Stimulated activated memory B cell treated with anti-CD40 and anti-IgM and Interleukin-4, amounts not matched to agents 10 μg/mL and 1 μg/mL and 100 μg/mL, for 72 hours (primary cell): ENCODE measurements at places on chromosomes 7 and 10.

- no peak for ATAC-seq
Measured at GRCh38 chr10:99292159-99292558, 37.0 kb upstream of the CNNM1 start.

- ATAC-seq, result no peak
Measured at GRCh38 chr10:116001262-116001857, 271.6 kb downstream of the GFRA1 start.

DNA sequence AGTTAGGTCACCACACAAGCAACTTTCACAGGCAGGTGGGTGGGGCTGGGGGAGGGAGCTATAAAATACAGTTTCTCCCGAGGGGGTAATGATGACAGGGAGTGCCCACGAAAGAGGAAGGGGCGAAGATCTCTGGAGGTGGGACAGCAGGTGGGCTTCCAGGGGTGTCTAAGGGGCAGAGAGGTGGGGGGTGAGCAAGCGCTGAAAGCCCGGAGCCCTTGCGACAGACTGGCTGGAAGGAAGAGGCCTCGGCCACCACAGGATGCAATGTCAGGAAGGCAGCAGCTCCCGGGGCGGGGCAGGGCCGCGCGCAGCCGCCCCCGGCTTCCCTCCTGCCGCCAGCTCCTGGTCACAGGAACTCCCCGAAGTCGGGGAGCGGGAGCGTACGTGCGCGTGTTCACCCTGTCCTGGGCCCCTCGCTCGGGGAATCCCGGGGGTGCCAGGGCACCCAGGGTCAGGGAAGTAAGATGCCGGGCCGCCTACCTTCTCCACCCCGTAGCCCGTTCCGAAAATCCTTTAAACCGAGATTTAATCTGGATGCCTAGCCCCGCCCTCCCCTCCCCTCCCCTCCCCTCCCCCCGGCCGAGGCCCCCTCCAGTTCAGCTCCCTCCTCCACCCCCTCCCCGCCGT lies 105.2 kb upstream of the PPIF start:
- ATAC-seq, result peak; percentile 42

GRCh38 chr7:129227646-129228578 lies 3.1 kb downstream of the AHCYL2 start:
- ATAC-seq, result no peak

DNA sequence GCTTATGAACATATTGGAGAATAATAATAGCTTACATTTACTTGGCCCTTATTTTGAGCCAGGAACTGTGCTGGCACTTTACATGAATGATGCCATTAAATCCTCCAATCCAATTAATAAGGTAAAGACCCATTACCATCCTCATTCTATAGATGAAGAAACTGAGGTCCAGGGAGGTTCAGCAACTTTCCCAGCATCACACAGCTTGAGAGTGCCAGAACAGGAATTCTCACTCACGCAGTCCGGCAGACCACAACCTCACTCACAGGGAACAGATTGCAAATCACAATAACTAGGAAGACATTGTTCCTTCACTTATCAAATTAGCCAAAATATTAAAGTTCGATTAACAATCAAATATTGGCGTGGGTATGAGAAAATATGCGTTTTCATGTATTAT lies 18.3 kb downstream of the GPRIN2 start:
- no peak for ATAC-seq

- no peak for ATAC-seq
Measured at GRCh38 chr7:10703981-10704380, 269.7 kb upstream of the PHF14 start.

- no peak for ATAC-seq
Measured at GRCh38 chr7:81499262-81500116, 270.4 kb downstream of the HGF start.

- ATAC-seq, result no peak
Measured at GRCh38 chr10:62723375-62723774, 81.1 kb upstream of the ADO start.

- no peak for ATAC-seq
Measured at GRCh38 chr7:1463676-1464223, 4.5 kb upstream of the MICALL2 start.

DNA sequence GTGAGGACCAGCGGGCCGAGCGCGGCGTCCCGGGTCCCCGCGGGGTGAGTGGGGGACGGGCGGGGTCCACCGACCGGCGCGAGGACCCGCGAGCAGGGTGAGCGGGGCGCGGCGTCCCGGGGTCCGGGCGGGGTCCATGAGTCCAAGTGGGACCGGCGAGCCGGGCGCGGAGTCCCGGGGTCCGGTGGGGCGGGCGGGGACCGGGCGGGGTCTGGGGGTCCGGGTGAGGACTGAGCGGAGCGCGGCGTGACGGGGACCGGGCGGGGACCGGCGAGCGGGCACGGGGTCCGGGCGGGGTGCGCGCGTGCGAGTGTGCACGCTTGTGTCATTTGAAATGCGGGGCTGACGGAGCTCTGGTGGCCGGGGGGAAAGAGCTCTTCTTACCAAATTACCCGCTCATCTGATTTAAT lies 765 bp downstream of the CELF2 start:
- peak; percentile 63 for ATAC-seq

- peak; percentile 53 for ATAC-seq
Measured at GRCh38 chr10:110919971-110920881, 822 bp downstream of the SHOC2 start.

DNA sequence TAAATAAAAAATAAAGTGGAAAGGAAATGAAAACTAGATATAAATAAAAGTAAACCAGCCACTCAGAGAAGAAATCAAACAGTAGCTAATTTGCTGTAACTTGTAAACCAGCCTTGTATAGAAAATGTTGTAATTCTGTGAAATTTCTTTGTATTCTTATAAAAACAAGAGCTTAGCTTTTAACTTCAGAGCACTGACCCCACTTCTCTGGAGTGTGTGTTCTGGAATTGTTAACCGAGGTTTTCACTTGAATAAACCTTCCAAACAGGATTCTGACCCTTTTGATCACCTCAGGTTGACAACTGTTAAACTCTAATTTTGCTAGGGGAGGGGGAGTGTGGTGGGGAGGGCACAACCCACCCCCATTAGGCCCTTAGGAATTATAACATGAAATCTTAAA lies 151.9 kb upstream of the TRIM24 start:
- no peak for ATAC-seq

- ATAC-seq, result no peak
Measured at GRCh38 chr7:90828601-90829000, 232.5 kb downstream of the CDK14 start.

DNA sequence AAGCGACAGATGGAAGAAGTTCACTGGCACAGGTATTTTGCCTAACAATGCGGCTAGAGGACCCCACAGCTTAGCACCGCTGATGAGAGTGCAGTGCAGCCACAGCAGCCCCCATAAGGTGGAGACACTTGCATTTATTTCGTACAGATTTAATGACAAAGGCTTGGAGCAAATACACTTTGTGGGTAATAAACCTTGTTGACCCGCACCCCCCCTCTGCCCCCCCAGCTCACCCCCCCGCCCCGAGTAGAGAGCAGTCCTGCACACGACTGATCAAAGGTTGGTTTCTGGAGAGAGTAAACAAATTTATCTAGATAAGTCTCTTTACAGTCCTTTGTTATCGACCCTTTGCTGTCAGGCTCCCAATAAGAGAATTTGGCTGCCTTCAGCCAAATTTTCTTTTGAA lies 96.7 kb upstream of the LRGUK start:
- ATAC-seq, result no peak

DNA sequence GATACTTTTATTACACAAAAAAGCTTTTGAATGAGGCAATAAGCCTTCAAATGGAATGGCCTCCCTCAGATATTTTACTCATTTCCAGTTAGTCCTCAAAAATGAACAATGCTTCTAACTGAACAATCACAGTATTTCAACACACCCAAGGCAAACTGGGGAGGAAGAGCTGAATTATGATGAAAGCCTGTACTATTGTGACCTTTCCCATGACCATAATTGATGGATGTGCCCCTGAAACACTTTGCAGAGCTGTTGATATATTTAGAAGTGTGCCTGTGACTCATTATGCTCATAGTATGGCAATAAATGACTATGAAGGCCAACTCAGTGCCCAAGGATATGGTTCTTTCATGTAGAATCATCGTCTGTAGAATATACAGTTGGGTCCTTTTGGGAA lies 248.1 kb downstream of the AHR start:
- ATAC-seq, result no peak
